ENCODE measurements at places on chromosomes 1 and 21.

DNA sequence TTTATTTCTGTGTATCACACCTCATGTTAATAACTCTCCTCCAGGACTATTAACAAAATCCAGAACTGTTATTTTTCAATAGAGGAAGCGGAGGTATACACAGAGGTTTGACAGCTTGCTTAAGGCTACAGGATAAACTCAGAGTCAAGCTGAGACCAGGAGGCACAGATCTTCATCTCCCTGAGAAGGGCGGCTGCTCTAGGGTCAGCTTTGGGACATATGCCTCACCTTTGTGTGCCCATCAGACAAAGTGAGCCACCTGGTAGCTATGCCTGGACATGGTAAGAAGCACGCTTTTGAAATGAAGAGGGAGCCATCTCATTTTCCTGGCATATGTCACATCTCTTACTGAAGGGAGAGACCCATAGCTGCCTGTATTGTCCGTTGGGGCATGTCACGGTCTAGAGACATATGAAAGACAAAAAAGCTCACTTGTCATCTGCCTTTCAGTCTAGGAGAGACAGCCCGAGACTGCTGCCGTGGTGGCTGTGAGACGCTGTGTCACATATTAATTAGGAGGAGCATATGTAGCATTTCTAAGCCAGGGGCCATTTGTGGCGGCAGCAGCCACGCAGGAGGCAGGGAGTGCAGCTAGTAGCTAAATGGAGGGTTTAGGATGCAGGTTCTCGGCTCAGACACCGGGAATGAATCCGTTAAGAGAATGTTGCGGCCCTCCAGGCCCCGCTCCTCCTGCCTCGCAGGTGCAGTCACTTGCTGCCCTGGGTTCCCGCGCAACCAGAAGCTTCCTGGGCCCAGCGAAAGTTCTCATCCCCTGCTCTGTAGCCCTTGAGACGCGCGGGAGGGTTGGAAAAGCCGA, 161.3 kb upstream of the C1orf21 start:
- DNase-seq = no peak

GRCh38 chr1:98001764-98002163, 80.9 kb upstream of the DPYD start:
- no peak for DNase-seq

GRCh38 chr1:184506481-184506880, 119.7 kb downstream of the C1orf21 start:
- DNase-seq = no peak

GRCh38 chr1:162732566-162733335, 57.8 kb upstream of the HSD17B7 start:
- DNase-seq = no peak

GRCh38 chr1:119917304-119918055, 21.2 kb upstream of the ADAM30 start:
- no peak for DNase-seq

All from esophagus squamous epithelium (tissue), 5 donors.